Activated T-cell treated with anti-CD3 and anti-CD28 coated beads, Interleukin-2, amount 50 U/mL, for 24 hours (primary cell): ENCODE measurements at places on chromosomes 5 and 9.

DNA sequence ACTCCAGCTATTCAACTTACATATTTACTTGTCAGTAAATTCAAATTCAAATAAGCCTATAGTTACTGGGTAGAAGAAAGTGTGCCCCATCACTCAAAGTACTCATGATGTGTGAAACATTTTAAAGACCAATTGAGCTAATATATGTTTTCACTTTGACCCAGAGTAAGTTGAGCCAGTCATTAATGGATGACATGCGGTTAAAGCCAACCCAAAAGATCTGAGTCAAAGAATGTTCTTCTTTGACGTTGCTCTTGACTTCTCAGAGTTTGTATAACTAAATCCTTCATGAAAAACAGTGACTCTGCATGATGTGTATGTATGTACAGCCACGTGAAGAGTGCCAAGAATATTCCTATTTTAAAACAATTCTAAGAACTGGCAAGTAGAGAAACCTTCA, 237.4 kb downstream of the NR2F1-AS1 start:
- no peak for DNase-seq

DNA sequence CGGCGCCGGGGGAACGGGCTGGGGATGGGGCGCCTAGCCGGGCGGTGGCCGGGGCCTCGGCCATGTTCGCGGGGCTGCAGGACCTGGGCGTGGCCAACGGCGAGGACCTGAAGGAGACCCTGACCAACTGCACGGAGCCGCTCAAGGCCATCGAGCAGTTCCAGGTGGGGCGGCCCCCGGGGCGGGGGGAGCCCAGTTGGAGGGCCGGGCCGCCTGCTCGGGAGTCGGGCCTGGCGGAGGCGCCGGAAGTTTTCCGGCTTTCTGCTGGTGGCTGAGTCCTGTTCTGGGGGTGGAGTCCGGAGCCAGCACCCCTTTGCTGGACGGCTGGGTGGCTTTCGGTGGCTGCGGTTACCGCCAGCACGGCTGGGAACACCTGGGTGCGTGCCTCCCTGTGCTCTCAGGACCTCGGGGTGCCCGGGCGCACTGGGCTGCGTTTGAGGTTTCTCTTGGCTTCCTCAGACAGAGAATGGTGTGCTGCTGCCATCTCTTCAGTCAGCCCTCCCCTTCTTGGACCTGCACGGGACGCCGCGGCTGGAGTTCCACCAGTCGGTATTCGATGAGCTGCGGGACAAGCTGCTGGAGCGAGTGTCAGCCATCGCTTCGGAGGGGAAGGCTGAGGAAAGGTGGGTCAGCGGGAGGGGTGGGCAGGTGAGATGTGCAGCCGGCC, 454 bp downstream of the NELFB start:
- no peak for DNase-seq

- DNase-seq, result no peak
Observed at GRCh38 chr5:179219661-179220620, 125.3 kb downstream of the ADAMTS2 start.

- DNase-seq, result peak; percentile 50
Observed at GRCh38 chr5:132825033-132825833, 5.2 kb downstream of the SHROOM1 start.

GRCh38 chr5:74543162-74543995, 97.1 kb downstream of the ENC1 start:
- DNase-seq, result no peak

GRCh38 chr9:123049589-123050222, 16.2 kb downstream of the GPR21 start:
- DNase-seq, result no peak

GRCh38 chr9:123620239-123620638, 264.2 kb downstream of the CRB2 start:
- DNase-seq, result no peak

- DNase-seq, result peak; percentile 29
Observed at GRCh38 chr5:132475497-132475882, 15.1 kb downstream of the IRF1 start.

DNA sequence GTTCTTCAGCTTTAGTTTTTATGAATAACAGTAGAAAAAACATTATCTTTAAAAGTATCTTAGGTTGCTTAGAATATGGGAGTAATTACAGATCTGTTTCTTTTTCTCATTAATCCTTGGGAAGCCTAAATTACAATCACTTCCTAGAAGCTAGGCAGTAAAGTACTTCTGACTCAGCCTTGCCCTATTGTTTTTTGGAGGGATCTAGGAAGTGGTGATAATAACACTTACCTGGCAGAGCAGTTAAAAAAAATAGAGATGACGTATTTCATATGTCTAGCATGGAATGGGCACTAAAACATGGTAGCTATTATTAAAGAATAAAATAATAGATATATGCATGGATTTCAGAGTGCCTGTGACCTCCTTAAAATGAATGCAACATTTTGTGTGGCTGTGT, 8.2 kb upstream of the FST start:
- DNase-seq, result no peak

DNA sequence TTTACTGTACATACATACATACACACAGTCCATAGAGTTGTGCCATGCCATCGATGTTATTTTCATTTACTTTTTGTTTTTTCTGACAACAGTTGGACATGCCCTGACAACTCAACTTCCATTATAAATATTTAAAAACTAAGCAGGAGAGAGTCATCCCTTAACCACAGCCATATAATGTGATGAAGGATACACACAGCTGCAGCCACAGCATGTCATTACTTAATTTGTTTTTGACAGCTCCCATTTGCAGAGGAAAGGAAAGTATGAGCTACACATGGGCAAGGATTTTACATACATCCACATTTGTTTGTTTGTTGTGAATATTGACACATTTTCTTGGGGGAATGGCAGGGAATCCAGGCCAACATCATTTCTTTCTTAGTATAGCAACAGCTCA, 91.5 kb upstream of the TUT7 start:
- DNase-seq, result no peak

- no peak for DNase-seq
Observed at GRCh38 chr5:137758715-137759306, 4.6 kb upstream of the HNRNPA0 start.

GRCh38 chr5:75363726-75364495, 26.9 kb downstream of the HMGCR start:
- no peak for DNase-seq

DNA sequence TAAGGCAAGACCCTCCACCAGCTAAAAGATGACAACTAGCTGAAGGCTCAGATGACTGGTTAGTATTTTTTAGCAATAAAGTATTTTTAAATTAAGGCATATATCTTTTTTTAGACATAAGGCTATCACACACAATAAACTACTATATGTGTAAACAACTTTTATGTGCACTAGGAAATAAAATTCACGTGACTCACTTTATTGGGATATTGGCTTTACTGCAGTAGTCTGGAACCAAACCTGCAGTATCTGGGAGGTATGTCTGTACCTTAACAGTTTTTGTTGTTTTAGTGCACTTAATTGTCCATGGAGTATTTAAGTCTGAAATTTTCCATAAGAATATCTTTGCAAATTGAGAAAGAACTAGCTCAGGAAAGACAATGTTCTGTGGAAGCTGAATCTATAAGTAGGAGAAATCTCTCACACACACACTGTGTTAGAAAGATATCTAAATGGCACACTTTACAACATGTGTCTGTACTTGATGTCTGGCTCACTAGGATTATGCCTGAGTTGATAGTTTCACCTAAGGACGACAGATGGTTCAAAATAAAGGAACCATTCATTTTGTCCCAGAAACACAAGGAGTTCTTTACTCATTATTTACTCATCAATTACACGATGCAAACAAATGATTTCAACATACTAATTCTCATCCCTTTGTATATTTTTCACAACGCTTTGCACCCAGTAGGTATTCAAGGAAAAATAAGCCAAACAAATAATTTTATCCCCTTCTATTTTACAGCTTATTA, 4.6 kb downstream of the RAPGEF6 start:
- no peak for DNase-seq
